ENCODE measurements at places on chromosomes 7 and 10. TPM values are rescaled to one million over a fixed set of nuclear protein-coding genes. Genes with fewer than 3 reads are reported as not detected.

HOXA3 gene
- 4.0 TPM for total RNA-seq

STEAP1B gene
- 31.8 TPM for total RNA-seq

DNA sequence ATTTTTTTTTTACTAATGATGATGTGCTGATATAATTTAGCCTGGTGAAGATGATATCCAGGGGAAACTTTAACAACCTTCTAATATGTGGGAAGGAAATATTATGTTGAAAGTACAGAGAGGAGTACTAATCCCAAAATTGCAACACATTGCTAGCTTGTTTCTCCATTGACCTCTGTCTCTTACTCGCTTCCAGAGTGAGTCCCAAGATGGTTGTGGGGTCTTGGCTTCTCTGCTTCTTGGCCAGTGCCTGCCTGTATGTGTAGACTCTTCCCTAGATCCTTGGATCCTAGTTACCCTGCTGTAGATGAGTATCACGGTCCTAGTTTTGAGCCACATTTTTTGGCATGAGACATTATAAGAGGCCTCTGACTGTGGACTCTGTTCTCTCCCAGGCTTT, 17.5 kb downstream of the BMPER start:
- no peak overlapping the region for H3K4me3 ChIP-seq
- peak; percentile 58 for DNase-seq
- no peak overlapping the region for H3K27ac ChIP-seq
- peaks cover 24% of the 10 kb centered on the region for H3K4me1 ChIP-seq
- H3K36me3 ChIP-seq: peaks cover 22% of the 10 kb centered on the region
- H3K27me3 ChIP-seq: no peaks in the 10 kb centered on the region

DNA sequence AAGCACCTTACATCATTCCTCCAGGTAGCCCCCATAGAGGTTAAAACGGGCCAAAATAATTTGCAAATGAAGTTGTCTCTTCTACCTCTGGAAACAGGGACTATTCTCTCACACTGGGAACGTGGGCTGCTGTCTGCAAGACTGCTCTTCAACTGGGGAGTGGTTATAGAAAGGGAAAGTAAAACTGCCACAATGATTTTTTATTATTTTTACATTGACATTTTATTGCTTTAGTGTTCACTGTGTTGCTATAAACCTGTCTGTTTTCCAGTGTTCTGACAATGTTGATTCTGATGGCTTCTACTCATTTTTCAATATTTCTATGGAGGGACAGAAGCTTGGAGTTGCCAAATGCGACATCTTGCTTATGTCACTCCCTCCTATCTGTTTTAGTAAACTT, 115.1 kb upstream of the ANTXRL start:
- no peaks in the 10 kb centered on the region for H3K27me3 ChIP-seq
- no peaks in the 10 kb centered on the region for H3K4me1 ChIP-seq

DNA sequence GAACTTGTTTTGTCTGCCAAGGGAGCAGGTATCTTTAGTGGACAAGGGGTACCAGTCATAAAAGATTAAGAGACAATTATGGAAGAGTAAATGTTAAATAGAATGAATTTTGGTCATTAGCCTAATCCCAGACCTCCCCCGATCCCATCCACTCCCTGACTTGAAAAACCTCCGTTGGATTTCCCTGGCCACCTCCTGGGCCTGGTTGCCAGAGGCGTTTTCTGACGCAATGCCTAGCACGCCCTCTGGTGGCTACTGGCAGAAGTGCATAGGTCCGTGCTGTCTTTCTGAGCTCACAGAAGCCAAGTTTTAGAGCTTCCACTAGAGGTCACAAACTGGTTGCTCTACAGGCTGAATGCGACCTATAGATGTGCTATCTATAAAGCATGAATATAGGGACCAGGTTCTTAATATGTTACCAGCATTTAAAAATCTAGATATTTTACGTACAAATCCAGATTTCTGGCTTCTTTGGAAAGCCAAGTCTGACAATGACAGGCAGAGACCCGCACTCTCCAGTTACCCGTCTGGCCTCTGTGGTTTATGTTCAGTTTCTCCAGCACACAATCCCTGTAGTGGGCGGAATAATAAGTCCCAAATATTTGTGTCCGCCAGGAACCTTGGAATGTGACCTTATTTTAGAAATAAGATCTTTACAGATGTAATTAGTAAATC, 39.8 kb downstream of the SPOCK2 start:
- no peaks in the 10 kb centered on the region for H3K4me1 ChIP-seq
- peak; percentile 95 for DNase-seq
- H3K27ac ChIP-seq: no peak overlapping the region
- H3K4me3 ChIP-seq: no peak overlapping the region
- H3K36me3 ChIP-seq: no peaks in the 10 kb centered on the region

DNA sequence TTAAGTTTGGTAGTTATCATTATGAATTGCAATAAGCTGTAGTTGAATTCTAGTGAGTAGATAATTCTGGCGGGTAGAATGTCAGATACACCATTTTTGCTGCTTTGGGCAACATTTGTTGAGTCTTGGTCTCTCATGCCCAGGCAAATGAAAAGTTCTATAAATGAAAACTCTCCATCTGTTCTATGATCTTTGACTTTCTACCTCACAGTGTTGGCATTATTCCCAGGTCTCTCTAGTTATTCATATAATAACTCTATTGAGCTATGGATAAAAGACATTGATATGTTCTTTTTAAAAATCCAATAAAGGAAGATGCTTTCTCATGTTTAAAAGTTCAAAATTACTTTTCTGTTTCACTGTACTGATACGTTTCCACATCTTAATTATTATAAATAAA, 415.3 kb upstream of the SEMA3D start:
- H3K4me1 ChIP-seq: no peaks in the 10 kb centered on the region
- H3K27ac ChIP-seq: no peak overlapping the region
- H3K27me3 ChIP-seq: no peaks in the 10 kb centered on the region
- no peak for DNase-seq

- H3K4me3 ChIP-seq: no peak overlapping the region
- H3K4me1 ChIP-seq: no peaks in the 10 kb centered on the region
- no peak overlapping the region for H3K27ac ChIP-seq
- H3K27me3 ChIP-seq: no peaks in the 10 kb centered on the region
Observed at GRCh38 chr7:153010416-153010815, 250.9 kb downstream of the ACTR3B start.

All from osteoblast (primary cell).